Left cardiac atrium (tissue), 4 donors: ENCODE measurements at places on chromosomes 5 and 9. TPM values are rescaled to one million over a fixed set of nuclear protein-coding genes. Genes with fewer than 3 reads are reported as not detected.

- no peak for DNase-seq
These were observed 9.8 kb upstream of the ZDHHC11 start for GRCh38 chr5:860506-861150.

The PCSK1 gene
- total RNA-seq = 3.1 TPM

DNA sequence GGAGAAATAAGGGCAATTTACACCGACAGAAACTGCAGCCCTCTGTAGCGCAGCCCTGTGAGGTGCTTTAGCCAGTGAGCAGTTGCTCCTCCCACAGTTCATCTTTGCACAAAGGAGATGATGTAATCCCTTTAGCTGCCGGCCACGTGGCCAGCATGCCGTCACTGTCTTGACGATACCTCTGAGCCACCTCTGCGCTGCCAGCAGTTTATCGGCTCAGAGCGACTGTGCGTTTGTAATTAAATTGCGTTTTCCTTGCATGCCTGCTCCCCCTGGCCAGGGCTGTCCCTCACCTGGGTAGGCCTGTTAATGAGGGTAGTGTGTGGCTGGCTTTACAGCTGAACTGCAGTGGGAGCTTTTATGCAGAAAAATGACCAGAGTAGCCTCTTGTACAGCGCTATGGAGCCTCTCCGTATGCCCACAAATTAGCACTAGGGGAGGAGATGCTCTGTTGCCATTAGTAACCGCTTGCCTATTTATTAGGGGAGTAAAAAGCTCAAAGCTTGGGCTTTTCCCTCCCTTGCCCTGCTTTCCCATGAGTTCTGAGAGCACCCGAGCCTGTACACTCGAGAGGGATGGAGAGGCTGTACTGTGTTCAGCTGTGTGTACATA lies 107.0 kb downstream of the TRIO start:
- DNase-seq = peak; percentile 73

DNA sequence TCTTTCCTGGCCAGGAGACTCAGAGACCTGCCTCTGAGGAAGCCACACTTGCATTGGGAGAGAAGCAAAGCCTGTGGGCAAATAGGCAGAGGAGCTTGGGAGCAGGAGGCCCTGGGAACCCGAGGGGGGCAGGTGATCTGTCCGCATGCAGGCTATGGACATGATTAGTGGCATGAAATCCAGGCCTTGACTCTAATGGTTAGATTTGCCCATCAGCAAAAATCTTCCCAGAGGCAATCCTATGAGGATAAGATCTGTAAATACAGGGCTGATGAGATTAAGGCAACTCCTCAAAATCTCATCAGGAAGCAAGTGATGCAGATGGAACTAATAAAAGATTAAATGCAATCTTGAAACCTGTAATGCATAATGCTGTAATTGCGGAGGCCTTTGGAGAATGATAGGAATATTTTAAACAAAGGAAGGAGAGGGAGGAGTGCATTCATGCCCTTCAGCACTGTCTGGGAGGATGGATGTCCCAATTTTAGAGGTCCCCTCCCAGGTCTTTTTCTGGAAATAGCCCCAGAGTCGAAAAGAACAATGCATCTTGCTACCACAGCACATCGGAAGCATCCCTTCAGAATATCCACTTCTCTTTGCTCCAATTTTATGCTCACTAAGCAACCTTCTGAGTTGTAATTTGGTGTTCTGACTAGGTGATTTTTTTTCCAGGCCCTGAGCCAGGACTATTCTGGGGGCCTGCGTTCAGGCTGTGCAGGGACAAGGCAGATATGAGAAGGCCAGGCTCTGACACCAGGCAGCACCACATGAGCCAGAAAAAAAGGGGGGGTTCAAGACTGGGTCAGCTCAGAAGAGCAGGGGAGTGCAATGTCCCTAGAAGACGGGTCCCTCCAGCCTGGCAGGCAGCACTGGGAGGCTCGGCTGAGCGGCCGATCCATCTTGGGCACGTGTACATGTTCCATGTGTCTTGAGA lies 66.5 kb downstream of the MED10 start:
- peak; percentile 29 for DNase-seq

DNA sequence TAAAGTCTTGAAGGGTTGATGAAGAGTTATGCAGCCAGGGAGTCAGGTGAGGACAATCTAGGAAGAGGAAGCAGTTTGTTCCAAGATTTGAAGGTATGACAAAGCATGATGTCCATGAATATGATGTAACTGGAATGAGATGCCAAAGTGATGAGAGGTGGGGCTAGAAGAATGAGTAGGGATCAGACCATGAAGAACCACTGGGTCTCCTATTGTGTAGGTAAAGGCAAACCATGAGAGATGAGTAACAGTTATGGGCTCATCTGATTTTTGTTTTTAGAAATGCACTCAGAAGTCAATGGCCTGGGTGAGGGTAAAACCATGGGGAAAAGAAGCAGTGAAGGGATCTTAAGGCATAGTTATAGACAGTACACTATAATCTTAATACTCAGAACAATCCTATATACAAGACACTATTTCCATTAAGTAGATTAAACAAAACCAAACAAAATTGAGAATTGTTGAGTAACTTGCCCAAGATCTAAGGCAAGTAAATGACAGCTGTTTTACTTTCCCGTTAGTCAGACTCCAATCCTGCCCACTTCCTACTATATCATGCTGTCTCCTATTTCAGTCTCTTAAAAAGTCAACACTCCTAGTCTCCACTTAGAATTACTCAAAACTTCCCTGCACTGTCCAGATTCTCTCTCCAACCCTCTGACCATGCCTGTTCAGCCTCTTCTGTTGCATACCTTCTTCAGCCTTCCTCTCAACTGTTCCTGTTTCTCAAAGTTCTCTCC lies 393.8 kb upstream of the MEF2C start:
- no peak for DNase-seq

- no peak for DNase-seq
These were observed 274.2 kb upstream of the PUM3 start for GRCh38 chr9:3118081-3118480.

The PCDHB14 gene
- total RNA-seq = 3.9 TPM

DNA sequence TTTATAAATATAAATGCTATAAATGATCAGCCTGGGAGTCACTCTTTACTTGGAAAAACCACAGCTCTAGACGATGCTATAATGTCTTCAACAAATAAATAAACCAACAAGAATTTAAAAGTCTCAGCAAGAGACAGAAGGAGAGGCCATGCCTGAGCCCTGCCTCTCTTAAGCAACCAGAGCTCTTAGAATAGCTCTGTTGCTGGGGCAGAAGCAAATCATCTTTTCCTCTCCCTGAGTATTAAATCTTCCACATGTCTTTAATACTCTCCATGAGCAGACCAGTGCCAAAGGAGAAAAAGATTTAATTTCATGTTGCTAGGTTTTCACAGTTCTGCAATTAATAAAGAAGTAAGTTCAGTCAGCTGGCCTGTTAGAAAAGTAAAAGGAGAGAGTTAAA lies 408.0 kb upstream of the SLC30A5 start:
- DNase-seq = no peak

DNA sequence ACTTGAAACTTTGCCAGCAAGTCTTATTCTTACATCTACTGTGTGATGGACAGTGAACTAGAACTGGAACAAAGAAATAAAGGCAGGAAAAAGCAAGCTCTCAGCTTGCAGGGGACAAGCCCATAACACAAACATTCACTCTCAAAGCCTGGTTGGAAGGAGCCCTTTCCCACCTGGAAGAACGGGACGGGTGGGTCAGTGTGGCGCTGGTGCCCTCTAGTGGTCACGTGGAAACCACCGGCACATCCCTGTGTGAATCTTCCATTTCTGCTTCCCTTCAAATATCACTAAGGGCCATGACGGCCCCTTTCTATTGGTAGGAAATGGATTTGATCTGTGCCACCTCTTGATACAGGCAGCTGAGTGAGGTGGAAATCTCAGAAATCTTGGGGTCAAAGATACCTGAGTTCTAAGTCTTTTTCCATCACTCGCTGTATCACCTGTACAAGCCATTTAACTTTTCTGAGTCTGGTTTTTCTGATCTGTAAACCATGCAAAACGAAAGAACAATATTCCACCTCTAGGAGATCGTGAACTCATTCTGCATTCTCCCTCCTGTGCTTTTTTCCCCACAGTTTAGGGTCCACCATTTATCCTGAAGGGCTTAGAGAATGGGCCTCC lies 211.6 kb downstream of the MSX2 start:
- DNase-seq = peak; percentile 45

The PCDHB5 gene
- total RNA-seq = 3.1 TPM

DNA sequence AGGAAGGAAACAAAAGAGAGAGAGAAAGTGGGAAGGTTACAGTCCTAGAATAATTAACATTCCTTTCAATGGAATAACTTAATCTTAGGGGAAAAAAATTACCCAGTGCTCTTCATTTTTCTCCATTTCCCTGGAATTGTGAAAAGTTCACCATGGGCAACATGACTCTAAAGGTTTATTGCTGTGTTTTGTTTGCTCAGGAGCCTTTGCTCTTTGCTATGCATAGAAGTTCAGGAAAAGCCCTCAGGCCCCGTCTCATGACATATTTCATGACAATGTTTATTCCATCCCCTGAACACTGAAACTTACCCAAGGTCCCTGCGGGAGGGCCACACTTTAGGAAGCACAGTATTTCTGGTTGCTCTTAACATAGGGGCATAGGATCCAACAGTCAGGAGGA lies 9.8 kb upstream of the CTSL start:
- DNase-seq = no peak

DNA sequence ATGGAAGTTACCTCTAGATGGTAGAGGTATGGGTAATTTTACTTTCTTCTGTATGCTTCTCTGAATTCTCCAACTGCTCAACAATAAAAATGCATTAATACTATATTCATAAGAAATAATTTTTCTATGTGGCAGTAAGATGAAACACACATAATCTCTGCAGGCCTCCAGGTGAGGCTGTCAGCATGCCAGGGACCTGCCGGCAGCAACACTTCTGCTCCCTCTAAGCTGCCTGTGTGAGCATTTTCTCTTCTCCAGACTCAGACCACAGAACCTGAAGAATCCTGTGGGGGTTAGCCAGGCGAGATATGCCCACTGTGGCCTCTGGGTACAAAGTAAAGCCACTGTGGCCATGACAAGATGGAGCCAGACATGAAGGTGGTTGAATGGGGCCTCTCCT lies 316.3 kb downstream of the EBF1 start:
- DNase-seq = no peak

DNA sequence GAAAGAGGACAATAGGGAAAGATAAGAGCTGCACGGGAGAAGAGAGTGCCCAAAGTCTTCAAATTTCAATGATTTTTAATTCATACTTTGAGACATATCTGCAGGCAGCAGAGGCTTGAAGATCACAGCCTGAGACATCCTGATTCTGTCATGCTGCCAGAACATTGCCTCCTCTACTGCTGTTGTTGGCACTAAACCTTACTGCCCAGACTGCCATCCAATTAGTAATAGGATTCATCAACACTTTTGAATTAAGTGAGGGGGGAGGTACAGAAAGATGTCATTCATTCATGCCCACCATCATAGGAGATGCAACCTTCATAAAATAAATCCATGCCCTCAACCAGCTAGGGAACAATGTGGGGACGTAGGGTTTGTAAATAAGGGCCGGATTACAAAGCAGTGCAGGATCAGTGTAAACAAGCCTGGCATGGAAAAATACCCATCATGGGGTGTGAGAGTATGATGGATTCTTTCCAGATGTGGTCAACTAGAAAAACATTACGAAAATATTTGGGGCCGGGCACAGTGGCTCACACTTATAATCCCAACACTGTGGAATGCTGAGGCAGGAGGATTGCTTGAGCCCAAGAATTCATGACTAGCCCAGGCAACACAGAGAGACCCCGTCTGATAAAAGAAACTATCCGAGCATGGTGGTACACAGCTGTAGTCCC lies 122.1 kb upstream of the DAPK1 start:
- no peak for DNase-seq

GRCh38 chr9:18353473-18353872 lies 120.5 kb upstream of the ADAMTSL1 start:
- DNase-seq = no peak

DNA sequence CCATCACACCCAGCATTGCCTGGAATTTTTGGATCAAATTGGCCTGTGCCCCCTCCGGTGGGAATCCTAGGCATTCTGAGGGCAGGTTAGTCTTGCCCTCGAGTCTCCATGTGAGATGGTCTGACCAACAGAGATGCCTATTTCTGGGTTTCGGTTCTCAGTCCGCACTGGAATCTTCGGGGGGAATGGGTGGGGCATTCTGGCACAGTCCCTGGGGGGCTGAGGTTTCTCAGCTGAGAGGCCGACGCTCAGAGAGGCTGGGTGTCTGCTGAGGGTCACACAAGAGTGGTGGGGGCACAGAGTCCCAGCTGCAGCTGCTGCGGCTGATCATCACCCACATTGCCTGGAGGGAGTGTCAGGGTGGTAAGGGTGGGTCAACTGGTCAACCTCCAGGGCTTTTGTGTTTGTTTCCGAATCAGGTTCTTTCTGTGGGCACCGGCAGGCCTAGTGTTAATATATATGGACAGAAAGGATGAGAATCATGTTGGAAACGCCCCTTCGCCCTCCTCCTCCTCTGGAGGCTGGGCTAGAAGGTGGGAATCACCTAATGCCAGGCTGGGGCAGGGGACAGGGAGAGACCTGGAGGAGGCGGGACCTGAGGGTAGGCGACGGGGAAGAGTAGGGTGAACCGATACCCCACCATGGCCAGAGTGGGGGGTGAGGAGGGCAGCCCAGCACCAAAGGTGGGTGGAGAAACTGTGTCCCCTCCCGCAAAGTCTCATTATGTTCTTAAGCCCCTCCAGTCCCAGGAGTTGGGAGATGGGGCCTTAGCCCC lies 149.5 kb upstream of the PHYKPL start:
- DNase-seq = peak; percentile 4

GRCh38 chr5:83343299-83343698 lies 128.2 kb upstream of the VCAN start:
- DNase-seq = no peak

The EGR1 gene
- total RNA-seq = 29.1 TPM

The MAST4 gene
- 41.1 TPM for total RNA-seq
